ENCODE measurements at places on chromosomes 16 and 17.
A peak's percentile ranks its signal among the peaks of the same experiment; 100 is the strongest.

- DNase-seq: no peak
These were observed 3.6 kb downstream of the SPATA33 start for GRCh38 chr16:89661215-89661614.

GRCh38 chr17:14731591-14731990 is 430.7 kb downstream of the HS3ST3B1 start:
- DNase-seq: no peak

- no peak for DNase-seq
These were observed 39.3 kb upstream of the CCDC182 start for GRCh38 chr17:57784226-57784895.

DNA sequence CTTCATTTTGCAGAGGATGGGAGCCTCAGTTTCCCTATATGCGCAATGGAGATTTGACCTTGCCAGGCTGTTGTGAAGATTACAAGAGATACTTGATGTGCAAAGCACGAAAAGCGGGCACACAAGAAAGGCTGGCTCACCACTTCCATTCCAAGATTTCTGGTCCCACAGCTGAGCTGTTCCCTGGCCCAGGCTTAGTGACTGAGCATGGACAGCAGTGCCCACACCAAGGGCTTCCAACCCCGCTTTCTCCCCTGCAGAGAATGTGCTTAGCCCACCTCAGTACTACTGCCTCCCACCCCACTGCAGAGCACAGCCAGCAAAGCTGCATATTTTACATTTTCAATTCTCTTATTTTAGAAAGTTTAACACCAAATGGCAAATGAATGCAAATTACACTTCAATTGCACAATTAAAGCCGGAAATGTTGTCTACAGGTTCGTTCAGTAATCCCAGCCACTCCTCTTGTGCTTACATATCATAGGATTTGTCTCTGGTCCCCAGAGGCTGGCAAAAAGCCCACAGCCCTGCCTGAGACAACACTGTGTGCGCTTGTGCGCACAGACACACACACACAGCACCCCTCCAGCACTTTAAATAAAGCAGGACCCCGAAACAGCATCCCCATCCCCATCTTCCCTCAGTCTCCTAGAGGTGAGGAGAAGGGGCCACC is 51.8 kb downstream of the VAC14 start:
- DNase-seq: no peak

GRCh38 chr17:78124081-78124835 is 4.3 kb downstream of the TMC6 start:
- no peak for DNase-seq

DNA sequence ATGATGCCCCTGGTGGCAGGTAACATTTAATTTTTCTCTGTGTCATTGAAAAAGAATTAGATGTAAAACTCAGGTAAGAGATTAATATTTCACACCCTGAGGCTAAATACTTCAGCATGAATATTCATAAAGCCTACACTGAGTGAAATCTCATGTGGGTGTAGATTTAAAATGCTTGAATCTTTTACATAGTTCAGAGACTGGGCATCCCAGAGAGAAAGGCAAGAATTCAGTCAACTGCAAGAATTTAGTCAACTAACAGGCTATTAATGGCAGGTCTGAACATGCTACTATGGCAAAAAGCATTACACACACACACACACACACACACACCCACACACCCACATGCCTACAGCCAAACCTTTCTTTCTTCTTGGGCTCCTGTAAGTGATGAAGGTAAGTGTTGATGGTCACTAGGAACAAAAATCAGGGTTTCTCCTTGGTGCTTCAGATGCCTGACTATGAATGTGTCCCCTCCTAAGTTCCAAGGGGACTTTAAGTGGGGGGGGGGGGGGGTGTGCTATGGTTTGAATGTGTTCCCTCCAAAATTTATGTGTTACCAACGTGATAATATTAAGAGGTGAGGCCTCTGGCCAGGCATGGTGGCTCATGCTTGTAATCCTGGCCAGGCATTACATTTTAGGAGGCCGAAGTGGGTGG is 63.7 kb upstream of the PSMD7 start:
- no peak for DNase-seq

- DNase-seq: no peak
These were observed 78.0 kb upstream of the ZNF750 start for GRCh38 chr17:82917699-82918345.

GRCh38 chr17:74028354-74029116 is 174.9 kb upstream of the RPL38 start:
- DNase-seq: no peak

DNA sequence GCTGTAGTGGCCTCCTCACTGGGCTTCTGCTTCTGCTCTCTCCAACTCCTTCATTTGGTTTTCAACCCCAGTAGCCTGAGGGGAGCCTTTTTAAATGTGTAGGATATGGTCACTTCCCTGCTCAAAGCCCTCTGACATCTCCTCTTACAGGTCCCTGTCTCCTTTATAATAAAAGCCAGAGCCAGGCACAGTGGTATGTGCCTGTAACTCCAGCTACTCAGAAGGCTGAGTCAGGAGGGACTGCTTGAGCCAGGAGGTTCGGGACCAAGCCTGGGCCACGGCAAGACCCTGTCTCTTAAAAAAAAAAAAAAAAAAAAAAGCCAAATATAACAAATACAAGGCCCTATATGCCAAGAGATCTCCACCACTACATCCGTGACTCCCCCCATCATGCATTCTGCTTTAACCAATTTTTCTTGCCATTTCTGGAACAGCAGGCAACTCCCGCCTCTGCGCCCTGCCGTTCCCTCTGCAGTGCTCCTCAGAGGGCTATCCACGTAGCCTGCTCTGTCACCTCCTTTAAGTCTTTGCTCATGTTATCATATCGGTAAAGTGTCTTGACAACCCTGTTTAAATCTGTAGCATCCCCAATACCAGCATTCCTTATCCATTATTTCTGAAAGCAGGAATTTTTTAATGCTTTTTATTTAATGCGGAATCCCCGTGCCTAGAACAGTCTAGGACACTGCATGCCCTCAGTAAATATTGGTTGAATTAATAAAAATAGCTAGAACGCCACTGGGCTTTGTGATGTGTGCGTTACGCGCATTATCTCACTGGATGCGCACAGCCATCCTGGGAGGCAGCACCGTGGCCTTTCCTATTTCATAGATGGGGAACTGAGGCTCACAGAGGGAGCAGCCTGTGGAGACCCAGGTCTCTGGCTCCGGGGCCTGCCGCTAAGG is 9.5 kb downstream of the ZNF771 start:
- no peak for DNase-seq

GRCh38 chr17:64688481-64688880 is 26.4 kb upstream of the SMURF2 start:
- DNase-seq: no peak

DNA sequence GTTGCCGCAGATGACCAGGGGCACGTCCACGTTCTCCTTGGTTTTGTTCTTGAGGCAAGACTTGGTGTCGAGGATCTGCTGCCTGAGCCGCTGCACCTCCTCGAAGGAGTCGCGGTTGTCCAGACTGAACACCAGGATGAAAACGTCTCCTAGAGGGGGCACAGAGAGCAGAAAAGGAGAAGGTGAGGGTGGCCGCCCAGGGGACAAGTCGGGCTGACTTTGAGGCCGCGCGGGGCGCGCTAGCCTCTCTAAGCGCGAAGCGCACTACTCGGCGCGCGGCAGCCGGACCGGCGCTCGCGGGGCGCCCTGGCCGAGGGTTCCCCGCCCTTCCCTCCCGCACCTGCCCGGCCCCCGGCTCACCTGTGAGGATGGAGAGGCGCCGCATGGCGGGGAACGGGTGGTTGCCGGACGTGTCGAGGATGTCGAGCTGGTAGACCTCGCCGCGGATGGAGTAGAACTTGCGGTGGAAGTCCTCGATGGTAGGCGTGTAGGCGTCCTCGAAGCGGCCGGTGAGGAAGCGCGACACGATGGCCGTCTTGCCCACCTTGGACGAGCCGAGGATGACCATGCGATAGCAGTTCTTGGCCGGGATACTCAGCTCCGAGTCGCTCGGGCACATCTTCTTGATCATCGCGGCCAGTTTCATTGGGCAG is 533 bp downstream of the RASD1 start:
- DNase-seq: no peak

GRCh38 chr17:40610359-40610758 is 37.3 kb downstream of the SMARCE1 start:
- DNase-seq: no peak

DNA sequence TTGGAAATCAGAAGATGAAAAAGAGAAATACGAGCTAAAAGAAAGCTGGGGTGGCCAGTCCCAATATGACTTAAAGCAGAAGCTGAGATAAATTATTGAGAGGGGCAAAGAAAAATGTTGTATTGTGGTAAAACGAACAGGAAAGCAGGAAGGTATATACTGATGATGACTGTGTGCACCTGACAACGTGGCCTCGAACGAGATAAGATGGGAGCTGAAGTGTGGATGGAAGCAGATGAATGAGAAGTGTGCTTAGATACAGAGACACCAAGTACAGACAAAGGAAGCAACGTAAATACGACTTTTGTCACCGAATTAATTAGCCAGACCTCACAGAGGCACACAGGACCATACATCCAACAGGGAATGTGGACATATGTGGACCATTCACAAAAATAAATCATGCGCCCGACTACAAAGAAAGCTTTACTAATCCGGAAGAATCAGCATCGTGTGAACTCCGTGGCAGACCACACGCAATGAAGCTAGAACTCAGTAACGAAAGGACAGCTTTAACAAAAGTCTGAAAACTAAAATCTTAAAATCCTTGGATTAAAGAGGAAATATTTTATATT is 218.7 kb downstream of the RPTOR start:
- no peak for DNase-seq

DNA sequence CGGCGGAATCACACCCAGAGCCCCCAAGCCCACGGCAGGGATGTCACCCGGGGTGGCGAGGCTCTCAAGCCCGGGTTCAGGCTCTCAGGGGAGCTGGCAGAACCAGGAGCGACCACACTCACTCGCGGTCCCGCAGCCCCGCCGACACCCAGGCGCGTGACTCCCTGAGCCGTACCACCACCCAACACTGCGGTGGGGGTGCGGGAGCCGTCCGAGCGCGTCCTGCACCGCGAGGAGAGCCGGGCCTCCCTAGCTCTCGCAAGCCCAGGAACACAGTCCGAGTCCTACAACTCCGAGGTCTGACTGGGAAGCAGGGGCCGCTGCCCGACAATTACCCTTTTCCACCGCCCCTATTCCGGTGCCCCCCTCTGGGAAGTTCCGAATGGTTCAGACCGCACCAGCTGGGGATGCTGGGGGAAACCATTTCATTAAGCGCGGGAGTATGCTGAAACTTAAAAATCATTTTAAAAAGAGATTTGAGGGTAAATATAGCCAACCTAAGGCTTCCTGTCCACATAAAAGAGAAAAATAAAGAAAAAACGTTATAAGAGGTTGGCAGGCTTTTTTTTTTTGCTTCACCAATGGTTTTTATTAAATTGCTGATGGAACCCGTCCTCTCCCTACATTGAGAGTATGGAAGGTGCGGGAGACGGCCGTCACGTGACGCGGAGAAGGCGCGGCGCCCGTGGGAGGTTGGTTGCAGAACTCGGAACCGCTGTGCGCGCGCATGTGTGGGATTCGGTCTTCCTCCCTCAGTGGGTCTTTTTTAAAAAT is at the start of gene FLCN:
FLCN (minus strand) TSS at position 143 of the 774 bp plus-strand sequence. CDS start 9,031 bp downstream, outside the sequence.
- peak; percentile 88 for DNase-seq

DNA sequence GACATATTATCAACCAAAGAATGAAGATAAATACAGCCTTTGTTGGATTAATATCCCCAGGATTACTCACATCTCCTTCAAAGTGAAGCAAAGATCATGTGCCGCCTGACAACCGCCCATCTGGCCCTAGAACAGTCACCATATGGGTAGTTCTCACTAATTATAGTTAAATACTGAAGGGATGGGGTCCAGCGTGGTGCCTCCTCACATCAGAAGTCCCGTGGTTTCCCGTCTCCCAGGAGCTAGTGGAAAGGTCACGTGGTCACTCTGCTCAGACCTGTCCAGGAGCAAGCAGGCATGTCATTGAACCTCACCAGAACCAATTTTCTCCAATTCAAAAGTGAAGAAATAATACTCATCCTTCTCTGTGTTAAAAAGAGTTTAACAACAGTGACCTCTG is 434.5 kb downstream of the SHISA9 start:
- no peak for DNase-seq

DNA sequence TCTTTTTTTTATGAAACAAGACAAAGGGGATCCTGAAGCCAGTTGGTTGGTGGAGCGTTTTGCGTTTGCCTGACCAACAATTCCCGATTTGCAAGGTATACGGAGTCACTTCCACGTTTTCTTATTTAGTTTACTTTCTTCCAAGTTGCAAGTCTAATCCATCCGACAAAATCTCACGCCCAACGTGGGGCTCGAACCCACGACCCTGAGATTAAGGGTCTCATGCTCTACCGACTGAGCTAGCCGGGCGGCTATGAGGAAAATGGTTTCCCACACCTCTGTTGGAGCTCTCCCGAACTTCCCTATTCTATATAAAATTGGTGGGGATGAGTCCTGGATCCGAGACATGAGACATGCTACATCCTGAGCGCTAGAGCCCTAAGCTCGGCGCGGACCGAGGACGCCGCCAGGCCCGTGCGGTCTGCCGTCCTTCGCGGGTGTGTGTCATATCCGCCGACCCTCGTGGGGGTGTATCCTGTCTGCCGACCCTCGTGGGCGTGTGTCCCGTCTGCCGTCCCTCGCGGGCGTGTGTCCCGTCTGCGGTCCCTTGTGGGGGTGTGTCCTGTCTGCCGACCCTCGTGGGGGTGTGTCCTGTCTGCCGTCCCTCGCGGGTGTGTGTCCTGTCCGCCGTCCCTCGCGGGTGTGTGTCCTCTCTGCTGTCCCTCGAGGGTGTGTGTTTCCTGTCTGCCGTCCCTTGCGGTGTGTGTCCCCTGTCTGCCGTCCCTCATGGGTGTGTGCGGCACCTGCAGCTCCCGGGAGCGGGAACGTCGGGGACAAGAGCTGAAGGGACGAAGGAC is 22.6 kb downstream of the ZNF213 start:
- DNase-seq: no peak

DNA sequence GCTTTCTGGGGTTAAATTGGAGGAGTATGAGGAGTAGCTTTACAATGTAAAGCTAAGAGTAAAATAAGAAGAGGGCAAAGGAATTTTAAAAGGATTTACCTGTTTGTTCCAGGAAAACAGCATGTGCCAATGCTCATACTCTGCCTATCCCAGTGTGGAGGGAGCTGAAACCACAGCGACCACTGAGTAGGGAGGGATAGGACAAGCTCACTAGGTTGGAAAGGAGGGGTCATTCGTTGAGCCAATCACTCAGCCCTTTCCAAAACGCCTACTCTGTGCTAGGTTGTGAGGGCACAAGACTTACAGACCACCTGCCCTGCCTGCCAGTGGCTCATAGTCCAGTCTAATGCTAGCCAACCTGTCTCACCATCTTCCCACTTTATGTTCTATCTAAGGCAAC is 1.1 kb upstream of the DNAJC7 start:
- DNase-seq: no peak

Measured in hippocampal formation (tissue), 2 donors.